Nucleus accumbens (tissue), 56 donors: ENCODE measurements at places on chromosomes 11 and 22.

DNA sequence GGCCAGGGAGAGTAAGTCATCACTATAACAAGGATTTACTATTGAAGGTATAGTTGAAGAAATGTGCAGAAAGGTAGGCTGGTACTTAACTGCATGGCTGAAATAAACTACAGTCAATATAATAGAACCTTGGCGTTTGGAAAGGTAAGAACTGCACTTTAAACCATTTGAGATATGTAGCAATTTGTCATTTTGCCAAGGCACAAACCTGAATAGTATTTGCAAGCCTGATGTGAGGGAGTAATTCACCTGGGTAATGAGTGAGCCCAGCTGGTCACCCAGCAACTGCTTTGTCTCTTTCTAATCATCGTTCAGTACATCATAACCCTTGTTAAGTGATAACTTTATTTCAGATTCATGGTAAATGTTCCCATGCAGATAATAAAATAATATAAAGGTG, 62.3 kb upstream of the SCUBE2 start:
- no peak for DNase-seq

DNA sequence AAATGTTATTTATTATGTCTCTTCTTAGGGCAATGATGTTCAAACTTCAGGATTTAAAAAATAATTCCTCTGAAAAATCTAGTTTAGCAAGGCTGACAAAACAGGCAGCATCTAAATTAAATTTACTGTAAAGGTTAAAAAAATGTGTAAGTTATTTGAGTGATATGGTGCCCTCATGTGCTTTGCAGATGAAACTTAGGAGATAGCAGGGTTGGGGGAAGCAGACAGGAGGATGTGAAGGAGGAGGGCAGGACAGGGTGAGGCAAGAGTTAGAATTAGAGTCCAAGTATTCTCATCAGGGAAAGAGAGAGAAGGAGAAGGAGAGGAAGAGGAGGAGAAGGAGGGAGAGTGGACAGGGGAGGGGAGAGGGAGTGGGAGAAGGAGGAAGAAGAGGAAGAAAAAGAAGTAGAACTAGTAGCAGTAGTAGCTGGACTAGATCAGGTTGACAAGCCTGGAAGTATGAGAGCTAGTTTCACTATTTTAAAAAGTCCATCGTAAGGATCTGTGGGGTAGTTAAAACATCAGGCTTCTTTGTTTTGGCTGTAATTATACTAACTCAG, 141.2 kb upstream of the SESN3 start:
- no peak for DNase-seq

GRCh38 chr11:15941206-15941770, 415.1 kb downstream of the SOX6 start:
- no peak for DNase-seq

DNA sequence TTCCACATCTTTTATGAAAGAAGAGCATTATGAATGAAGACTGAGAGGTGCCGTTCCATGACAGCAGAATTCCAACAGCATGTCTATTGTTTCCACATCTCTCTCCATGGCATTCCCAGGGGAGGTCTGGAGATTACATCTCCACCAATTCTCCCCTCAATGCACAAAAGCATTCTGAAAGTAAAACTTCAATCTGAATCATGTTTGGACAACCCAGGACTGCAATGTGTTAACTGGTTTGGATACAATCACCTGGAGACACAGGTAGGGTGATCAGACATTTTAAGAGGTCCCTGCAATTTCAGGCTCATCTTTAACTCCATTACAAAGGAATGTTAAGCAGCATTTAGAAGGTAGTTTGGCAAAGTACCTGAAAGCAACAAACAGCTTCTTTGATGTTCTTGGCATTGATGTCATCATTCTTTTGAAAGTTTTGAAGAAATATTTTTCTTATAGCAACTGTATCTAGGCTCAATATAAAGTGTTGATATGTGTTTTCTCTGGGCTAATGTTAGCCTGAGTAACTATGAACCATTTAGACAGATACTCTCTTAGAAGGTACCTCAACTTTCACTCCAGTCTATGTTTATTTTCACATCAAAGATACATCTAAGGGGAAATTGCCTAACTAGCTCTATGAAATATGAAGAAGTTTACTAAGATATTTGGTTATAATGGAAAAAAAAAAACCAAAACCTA, 181.4 kb upstream of the MTMR2 start:
- no peak for DNase-seq

GRCh38 chr11:18229501-18229900, 7.1 kb downstream of the SAA4 start:
- no peak for DNase-seq

DNA sequence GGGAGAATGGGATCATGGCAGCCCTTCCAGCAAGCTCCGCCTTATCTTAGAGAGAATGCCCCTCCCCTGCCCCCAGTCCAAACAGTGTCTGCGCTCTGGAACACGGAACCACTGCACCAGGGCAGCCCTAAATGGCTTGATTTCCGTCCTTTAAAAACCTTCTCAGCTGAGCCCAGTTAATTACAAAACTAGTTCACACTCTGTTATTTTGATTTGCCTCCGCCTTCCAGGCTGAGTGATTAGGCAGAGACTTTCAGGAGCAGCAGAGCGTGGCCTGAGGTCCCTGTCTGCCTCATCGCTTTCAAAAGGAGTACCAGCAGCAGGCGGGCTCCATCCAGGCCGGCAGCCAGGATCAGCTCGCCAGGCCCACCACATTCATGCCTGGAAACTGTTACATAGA, 313.0 kb downstream of the BRD1 start:
- DNase-seq = no peak

- no peak for DNase-seq
Measured at GRCh38 chr11:59176330-59176729, 4.4 kb downstream of the DTX4 start.

DNA sequence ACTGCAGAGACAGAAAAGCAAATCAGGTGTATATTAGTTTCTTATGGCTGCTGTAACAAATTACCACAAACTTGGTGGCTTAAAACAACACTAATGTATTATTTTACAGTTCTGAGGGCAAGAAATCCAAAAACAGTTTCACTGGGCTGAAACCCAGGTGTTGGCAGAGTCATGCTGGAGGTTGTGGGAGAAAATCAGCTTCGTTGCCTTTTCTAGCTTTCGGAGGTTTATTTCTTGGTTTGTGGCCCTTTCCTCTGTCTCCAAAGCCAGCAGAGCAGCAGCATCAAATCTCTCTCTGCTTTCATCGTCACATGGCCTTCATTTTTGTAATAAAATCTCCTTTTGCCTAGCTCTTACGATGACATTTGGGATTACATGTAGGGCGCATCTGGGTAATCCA, 33.0 kb upstream of the OR6M1 start:
- DNase-seq = no peak

DNA sequence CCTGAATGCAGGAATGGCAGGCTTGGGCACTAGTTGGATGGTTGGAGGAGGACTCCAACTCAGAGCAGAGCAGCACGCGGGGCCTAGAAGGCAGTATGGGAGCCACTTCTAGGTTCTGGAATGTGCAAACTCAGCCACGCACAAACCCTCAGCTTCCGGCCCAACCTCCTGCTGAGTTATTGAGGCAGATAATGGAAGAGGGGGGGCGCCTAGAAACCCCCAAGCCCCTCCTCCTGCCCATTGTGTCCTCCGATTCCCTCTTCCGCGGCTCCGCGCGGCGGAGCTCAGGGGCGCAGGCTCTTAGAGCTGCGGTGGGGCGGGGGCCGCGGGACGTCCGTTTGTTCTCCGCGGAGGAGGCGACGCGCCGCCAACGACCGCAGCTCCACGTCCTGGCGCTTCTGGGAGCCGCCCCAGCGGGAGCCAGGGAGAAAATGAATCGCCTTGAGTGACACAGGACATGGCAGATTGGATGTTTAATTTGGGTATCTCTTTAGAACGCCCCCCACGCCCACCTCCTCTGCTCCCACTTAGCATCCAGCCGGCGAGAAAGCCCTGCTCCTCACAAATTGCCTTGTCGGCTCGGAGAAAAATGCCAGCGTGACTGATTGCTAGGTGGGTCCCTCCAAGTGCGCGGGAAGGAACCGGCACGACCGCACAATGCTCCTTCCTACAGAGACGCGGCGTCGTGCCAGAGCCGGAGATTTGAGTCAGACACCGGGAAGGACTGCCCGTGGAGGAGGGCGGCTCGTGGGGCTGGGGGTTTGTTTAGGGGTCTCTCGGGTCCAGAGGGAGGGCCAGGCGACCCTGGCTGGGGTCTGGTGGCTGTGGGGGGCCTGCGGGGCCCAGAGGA, 144.6 kb downstream of the NECTIN1 start:
- peak; percentile 54 for DNase-seq

GRCh38 chr11:1842149-1843097, 3.6 kb downstream of the TNNI2 start:
- no peak for DNase-seq

- no peak for DNase-seq
Measured at GRCh38 chr22:26667140-26667539, 9.8 kb downstream of the MIAT start.

DNA sequence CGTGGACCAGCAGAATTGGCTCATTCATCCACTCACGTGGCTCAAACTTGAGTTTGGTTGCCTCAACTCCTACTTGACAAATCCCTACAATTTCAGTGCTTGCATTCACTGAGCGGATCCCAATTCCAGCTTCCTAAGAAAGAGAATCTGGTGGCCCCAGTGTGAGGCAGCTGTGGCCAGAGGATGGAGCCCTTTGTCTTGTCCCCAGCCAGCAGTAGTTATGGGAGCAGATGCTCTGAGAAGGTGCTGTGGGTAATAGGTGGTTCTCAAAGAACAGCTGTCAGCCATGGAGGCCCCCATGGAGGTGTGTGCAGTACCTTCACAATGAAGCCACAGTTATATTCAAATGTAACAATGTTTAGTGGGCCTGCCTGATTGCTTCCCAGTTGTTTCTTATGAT, 39.3 kb downstream of the KREMEN1 start:
- no peak for DNase-seq

GRCh38 chr11:67060111-67060522, 3.5 kb downstream of the RHOD start:
- no peak for DNase-seq

- no peak for DNase-seq
Measured at GRCh38 chr11:47001781-47002181, 65.2 kb downstream of the CSTPP1 start.

GRCh38 chr11:118045191-118045590, 31.7 kb upstream of the TMPRSS4 start:
- no peak for DNase-seq

- DNase-seq = no peak
Measured at GRCh38 chr11:121086866-121087265, 14.2 kb upstream of the TECTA start.
